ENCODE measurements at places on chromosomes 11 and 22.

DNA sequence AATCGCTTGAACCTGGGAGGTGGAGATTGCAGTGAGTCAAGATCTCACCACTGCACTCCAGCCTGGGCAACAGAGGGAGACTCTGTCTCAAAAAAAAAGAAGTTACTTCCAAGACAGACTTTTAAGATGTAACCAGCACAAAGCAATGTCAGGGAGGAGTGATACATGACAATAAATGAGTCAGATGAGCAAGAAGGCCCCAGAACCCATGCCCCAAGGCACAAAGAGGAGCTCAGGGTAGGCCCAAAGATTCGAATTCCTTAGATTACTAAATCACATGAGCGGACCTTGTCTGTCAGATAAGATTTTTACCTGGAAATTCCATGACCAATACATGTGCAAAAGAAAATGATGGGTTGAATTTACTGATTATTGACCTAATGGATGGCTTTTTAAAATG is 10.5 kb upstream of the JHY start:
- no peak overlapping the region for H3K4me3 ChIP-seq
- peaks cover 3% of the 10 kb centered on the region for H3K27me3 ChIP-seq
- DNase-seq, result no peak
- no peak overlapping the region for H3K27ac ChIP-seq
- peaks cover 3% of the 10 kb centered on the region for H3K4me1 ChIP-seq

DNA sequence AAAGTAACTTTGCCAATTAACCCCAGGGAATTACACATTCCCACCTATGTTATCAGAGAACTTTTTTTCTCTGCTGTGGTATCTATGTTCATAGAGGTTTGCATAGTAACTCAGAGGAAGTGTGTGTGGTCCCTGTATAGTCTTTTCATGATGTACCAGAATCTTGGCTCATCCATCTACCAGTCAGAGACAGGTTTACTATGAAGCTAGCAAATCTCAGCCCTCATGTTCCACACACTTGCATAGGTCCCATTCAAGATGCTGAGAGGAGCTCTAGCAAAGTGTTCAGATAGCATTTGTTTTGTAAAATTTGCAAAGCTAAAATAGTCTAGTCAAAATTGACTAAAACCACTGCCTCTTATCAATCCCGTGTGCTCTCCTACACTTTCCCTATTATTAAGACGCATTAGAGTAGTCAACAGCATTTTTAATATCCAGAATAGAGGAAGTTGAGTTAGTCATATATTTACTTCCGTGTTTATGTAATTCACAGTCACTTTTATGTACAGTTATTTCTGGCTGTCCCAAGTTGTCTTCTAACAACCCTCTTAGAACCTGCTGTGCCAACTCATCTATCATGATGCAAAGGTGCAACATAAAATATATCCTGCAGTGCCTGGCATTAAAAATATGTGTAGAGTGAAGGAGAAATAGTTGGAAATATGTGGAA is 184.2 kb downstream of the FAM76B start:
- peaks cover 1% of the 10 kb centered on the region for H3K27me3 ChIP-seq
- H3K4me3 ChIP-seq, result no peak overlapping the region
- H3K27ac ChIP-seq, result no peak overlapping the region

DNA sequence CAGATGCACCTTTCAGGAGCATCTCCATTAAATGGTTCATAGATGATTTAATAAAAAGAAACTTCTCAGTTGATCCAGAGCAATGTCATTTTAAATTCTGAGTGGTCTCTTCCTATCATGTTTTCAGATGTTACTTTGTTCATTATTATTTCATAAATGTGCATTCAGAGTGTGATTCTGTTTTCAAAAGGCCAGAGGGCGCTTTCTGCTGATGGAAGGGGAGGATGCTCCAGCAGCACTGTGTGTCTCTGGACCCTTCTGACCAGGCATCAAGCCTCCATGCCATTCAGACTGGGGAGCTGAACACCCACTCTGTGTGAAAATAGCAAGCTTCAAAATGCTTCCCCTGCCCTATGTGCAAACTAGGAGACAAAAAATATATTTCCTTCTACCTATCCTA is 23.9 kb upstream of the CRTAM start:
- peaks cover 14% of the 10 kb centered on the region for H3K4me1 ChIP-seq
- no peaks in the 10 kb centered on the region for H3K27me3 ChIP-seq
- H3K4me3 ChIP-seq, result no peak overlapping the region

GRCh38 chr22:25051983-25052710 is 99.6 kb downstream of the KIAA1671 start:
- peaks cover 6% of the 10 kb centered on the region for H3K27me3 ChIP-seq
- no peak overlapping the region for H3K27ac ChIP-seq
- H3K36me3 ChIP-seq, result peaks cover 31% of the 10 kb centered on the region
- DNase-seq, result no peak
- H3K4me1 ChIP-seq, result peaks cover 3% of the 10 kb centered on the region

GRCh38 chr11:118652681-118653181 is 26.7 kb downstream of the TREH start:
- peaks cover 14% of the 10 kb centered on the region for H3K4me1 ChIP-seq
- H3K4me3 ChIP-seq, result peak overlapping the region; percentile 27
- H3K27ac ChIP-seq, result no peak overlapping the region
- peaks cover 3% of the 10 kb centered on the region for H3K27me3 ChIP-seq

GRCh38 chr11:131690776-131691175 is 320.4 kb downstream of the NTM start:
- peaks cover 6% of the 10 kb centered on the region for H3K4me1 ChIP-seq
- H3K36me3 ChIP-seq, result peaks cover 3% of the 10 kb centered on the region
- peaks cover 9% of the 10 kb centered on the region for H3K27me3 ChIP-seq
- DNase-seq, result no peak

GRCh38 chr11:133164986-133165385 is 367.3 kb downstream of the OPCML start:
- no peak overlapping the region for H3K27ac ChIP-seq
- H3K36me3 ChIP-seq, result no peaks in the 10 kb centered on the region
- H3K27me3 ChIP-seq, result peaks cover 2% of the 10 kb centered on the region

- DNase-seq, result no peak
- peaks cover 18% of the 10 kb centered on the region for H3K27me3 ChIP-seq
- peak overlapping the region; percentile 39 for H3K27ac ChIP-seq
- peaks cover 16% of the 10 kb centered on the region for H3K36me3 ChIP-seq
These were observed 71.6 kb downstream of the CDKN1C start for GRCh38 chr11:2813968-2814367.

GRCh38 chr11:46294365-46295309 is 17.2 kb downstream of the CREB3L1 start:
- H3K27me3 ChIP-seq, result peaks cover 9% of the 10 kb centered on the region
- peaks cover 8% of the 10 kb centered on the region for H3K4me1 ChIP-seq
- no peak overlapping the region for H3K27ac ChIP-seq
- H3K36me3 ChIP-seq, result peaks cover 3% of the 10 kb centered on the region
- peak overlapping the region; percentile 73 for H3K4me3 ChIP-seq

DNA sequence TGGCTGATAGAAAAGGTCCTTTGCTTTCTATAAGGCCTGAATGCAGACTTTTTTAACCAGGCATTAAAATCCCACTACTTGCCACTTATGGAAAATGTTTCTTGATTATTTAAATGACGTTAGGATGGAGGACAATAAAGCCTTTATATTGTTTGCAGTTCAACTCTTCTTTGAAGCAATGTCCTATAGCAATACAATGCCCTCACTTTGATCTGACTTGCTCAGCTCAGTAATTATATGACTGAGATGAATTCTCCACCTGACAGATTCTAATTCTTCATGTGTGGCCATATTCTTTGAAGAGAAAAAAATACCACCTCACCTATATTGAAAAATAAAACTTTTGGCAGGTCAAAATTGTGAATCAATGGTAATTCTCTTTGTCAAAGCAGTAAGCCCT is 182.0 kb upstream of the MTMR2 start:
- peaks cover 9% of the 10 kb centered on the region for H3K4me1 ChIP-seq
- H3K27me3 ChIP-seq, result peaks cover 2% of the 10 kb centered on the region
- H3K36me3 ChIP-seq, result no peaks in the 10 kb centered on the region
- no peak for DNase-seq
- H3K4me3 ChIP-seq, result no peak overlapping the region
- H3K27ac ChIP-seq, result no peak overlapping the region

GRCh38 chr11:125513705-125514265 is 17.7 kb upstream of the FEZ1 start:
- H3K27ac ChIP-seq, result no peak overlapping the region
- no peak for DNase-seq
- H3K4me1 ChIP-seq, result peaks cover 15% of the 10 kb centered on the region
- peaks cover 2% of the 10 kb centered on the region for H3K27me3 ChIP-seq

GRCh38 chr11:33970984-33971466 is 79.1 kb upstream of the LMO2 start:
- H3K4me1 ChIP-seq, result peaks cover 10% of the 10 kb centered on the region
- DNase-seq, result peak; percentile 54
- no peaks in the 10 kb centered on the region for H3K36me3 ChIP-seq
- H3K27me3 ChIP-seq, result no peaks in the 10 kb centered on the region

GRCh38 chr11:92765082-92765840 is 204.2 kb upstream of the MTNR1B start:
- no peak for DNase-seq
- H3K36me3 ChIP-seq, result no peaks in the 10 kb centered on the region
- peaks cover 63% of the 10 kb centered on the region for H3K4me1 ChIP-seq
- peaks cover 7% of the 10 kb centered on the region for H3K27me3 ChIP-seq
- peak overlapping the region; percentile 99 for H3K27ac ChIP-seq

DNA sequence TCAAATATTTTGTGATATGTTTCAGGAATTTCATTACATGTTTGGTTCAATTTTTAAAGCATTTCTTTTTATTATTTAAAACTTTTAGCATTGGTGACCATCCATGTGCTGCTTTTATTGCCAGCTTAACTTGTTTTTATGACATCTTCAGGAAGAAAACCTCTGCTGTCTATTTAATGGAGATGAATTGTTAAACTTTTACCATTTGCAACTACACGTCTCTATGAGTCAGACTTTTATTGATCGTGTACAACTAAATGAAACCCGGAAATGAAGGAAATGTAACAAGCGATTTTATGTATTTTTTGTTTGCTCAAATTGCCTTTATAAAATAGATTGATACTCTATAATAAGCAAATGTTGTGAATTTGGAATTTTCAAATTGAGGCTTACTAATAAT is 113.0 kb downstream of the PTPRJ start:
- H3K4me1 ChIP-seq, result peaks cover 6% of the 10 kb centered on the region
- H3K36me3 ChIP-seq, result no peaks in the 10 kb centered on the region
- H3K27ac ChIP-seq, result no peak overlapping the region
- no peak overlapping the region for H3K4me3 ChIP-seq
- no peak for DNase-seq

DNA sequence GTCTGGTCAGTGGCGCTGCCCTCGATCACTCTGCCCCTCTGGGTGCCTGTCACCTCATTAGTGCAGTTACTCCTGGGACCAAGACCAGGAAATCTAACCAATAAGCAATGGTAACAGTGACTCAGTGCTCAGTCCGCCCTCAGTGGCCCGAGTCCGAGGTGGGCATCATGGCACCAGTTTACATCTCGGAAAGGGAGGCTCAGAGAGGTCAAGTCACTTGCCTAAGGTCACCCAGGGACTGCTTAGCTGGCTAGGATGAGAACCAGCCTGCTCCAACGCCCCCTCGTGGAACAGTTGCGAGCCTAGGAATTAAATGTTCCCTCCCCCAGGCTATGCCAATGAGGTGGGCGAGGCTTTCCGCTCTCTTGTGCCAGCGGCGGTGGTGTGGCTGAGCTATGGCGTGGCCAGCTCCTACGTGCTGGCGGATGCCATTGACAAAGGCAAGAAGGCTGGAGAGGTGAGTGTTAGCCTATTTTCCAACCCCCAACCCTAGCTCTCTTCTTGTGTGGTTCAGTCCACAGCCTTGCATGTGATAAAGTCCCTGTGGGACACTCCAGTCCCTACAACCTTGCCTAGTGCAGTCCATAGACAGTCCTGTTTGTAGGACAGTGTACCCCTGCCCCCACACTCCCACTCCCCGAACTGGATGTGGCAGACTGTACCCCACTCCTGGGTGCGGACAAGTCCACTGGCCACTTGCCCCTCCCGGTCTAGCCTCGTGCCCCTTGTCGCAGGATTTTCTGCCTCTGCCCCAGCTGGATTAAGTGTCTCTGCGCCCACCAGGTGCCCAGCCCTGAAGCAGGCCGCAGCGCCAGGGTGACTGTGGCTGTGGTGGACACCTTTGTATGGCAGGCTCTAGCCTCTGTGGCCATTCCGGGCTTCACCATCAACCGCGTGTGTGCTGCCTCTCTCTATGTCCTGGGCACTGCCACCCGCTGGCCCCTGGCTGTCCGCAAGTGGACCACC is 1.1 kb downstream of the MTFP1 start:
- peak; percentile 81 for DNase-seq
- peaks cover 5% of the 10 kb centered on the region for H3K27me3 ChIP-seq
- peaks cover 5% of the 10 kb centered on the region for H3K36me3 ChIP-seq
- peaks cover 29% of the 10 kb centered on the region for H3K4me1 ChIP-seq
- peak overlapping the region; percentile 64 for H3K27ac ChIP-seq

DNA sequence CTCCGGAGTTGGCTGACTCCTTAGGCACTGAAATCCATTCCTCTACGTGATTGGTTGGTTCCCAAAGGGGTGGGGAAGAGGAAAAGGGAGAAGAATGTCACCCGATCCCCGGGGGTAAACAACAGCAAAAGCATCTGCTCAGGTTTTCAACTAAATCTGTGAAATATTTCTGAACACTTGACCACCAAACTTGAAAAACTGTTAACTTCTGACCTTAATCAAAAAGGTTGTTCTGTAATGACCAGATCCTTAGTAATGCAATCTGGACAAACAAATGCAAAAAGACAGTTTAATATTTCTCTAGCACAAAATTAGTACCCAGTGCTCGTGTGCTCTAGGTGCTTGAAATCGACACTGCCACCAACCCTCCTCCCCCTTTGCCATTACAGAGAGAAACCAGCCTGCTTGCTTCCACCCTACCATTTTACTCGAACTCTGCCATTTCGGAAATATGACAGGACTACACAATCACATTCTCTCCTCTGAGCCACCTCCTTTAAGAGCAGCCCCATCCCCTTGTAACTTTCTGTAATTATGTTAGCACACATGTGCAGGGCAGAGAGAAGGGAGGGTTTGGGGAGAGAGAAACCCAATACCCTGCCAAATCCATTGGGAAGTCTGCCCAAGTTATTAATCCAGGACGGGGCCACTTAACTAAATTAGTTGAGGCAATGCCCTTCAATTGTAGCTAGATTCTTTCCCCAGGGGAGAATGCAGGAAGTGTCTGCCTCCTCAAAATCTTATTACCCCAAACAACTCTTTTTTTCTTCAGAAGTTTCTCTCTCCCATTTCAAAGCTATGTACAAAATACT is 113.8 kb downstream of the RBFOX2 start:
- H3K27ac ChIP-seq, result peak overlapping the region; percentile 95
- H3K36me3 ChIP-seq, result no peaks in the 10 kb centered on the region
- H3K4me3 ChIP-seq, result peak overlapping the region; percentile 80
- H3K27me3 ChIP-seq, result no peaks in the 10 kb centered on the region

DNA sequence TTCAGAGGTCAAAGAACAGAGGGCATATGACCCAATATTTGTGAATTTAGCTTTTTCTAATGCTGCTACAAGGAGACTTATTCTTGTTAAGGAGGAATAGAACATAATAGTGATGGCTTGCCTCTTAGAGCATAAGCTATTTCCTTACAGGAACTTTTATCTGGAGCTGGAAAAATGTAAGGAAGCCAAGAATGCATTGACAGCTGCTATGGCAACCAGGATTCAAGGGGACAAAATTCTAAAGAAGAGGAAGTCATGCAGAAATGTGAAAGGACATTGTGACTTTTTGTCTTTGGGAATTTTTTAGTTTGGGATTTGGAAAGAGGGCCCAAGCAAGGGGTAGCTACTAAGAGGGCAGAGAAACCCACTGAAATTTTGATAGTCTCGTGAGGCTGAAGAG is 51.1 kb downstream of the EHF start:
- no peaks in the 10 kb centered on the region for H3K36me3 ChIP-seq
- peak overlapping the region; percentile 93 for H3K27ac ChIP-seq
- DNase-seq, result no peak

Data from endothelial cell (in vitro differentiated cells).